ENCODE measurements at places on chromosomes 5 and 9.

DNA sequence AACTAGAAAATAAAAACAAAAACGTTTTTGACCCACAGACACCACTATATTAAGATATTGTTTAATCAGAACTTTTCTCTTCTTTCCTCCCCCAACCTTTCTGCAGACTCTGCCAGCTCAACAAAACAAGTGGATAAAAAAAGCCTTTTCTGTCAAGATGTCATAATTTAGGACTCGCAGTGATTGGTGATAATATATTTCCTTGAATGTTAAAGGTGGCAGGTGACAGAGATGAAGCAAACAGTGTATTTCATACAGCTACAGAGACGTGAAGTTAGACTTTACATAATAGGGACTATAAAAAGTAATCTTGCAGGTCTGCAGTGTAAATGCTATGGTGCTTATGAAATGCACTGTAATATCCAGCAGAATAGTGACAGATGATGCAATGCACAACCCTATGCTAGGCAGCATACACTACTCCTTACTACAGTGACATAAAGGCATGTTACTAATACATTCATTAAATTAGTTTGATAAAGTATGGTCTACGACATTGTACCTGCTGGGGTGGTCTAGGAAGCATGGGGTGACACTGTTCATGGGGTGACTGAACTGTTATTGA is 326.7 kb upstream of the GRAMD2B start:
- no peak for DNase-seq

DNA sequence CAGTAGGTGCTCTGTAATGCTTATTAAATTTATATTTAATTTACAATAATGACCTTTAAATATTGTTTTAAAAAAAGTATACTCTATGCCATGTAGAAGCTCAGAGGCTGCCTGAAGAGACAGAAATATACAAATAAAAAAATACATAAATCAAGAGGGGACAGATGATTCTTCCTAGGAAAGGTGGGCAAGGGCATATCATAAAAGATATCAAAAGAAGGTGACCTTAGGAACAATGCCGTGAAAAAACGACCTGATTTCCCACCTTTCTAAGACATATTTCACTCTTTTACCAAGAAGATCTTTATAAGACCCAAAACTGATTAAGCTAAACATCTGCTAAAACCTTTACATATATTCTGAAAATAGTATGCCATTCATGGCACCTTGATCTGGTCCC is 128.9 kb downstream of the NFIB start:
- no peak for DNase-seq

GRCh38 chr9:37163299-37163698 is 42.9 kb downstream of the ZCCHC7 start:
- DNase-seq: no peak

GRCh38 chr5:111236995-111237394 is 12.8 kb downstream of the CAMK4 start:
- no peak for DNase-seq

All from stimulated activated CD4-positive, alpha-beta T cell treated with anti-CD3 and anti-CD28 coated beads, Interleukin-2, amount 100 ng/mL, for 24 hours (primary cell).